ENCODE measurements at places on chromosomes 2 and 18.

- DNase-seq = no peak
These were observed 4.6 kb upstream of the SDC1 start for GRCh38 chr2:20229322-20230113.

GRCh38 chr2:19685731-19686130 lies 216.1 kb downstream of the TTC32 start:
- no peak for DNase-seq

DNA sequence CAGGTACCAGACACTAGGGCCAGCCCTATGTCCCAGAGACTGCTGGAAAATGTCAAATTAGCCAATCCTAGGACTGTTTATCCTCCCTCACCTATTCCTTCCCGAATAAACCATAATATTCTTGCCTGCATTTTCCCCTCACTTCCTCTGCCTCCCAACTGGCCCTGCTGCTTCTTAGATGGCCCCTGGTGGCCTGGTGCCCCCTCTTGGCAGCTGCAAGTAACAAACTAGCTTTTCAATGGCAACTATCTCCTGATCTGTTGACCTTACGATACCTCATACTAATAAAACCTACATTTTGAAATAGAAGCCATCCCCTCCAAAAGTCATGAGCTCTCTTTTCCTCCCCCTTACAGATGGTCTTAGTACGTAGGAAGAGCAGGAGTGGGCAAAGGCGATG lies 132.0 kb downstream of the ALPK2 start:
- DNase-seq = no peak

DNA sequence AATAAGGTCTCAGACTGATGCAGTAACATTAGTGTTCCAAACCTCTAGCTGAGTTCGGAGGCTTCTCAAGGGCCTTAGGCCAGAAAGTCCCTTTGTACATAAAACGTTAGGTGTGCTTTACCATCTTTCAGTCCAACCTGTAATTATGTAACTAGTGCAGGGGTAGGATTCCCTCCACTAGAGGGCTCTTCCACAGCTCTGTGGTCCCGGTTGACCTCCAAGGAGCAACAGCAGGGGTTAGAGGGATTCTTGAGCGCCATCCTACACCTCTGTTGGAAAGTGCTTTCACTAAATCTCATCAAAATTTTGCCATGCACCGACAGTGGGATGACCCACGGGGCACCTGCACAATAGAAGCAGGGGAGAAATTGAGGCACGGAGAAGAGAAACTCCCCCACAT lies 155.8 kb upstream of the LRP1B start:
- DNase-seq = no peak

DNA sequence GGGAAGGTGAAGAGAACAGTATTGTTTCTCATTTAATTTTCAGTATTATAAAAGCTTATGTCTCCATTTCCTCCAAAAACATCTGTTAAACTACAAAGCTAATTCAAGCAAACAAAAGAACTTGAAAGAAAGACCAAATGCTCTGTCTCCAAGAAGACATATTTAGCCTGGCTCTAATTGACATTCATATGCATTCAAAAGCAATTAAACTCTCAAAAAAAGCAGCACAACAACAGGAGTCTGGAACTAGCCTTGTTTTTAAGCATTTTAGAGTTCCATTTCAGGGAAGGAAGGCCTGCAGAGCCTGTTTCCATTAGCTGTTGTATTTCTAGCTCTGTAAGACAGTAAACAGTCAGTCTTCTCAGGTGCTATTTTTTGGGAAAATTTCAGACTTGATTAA lies 447.9 kb downstream of the TDRD15 start:
- no peak for DNase-seq

All from HS-27A (cell line).